ENCODE measurements at places on chromosomes 7 and 10.

- no peak overlapping the region for H3K27ac ChIP-seq
- DNase-seq = no peak
- H3K4me1 ChIP-seq = peaks cover 25% of the 10 kb centered on the region
- peaks cover 4% of the 10 kb centered on the region for H3K27me3 ChIP-seq
- no peaks in the 10 kb centered on the region for H3K36me3 ChIP-seq
Observed at GRCh38 chr10:31142026-31142425, 110.4 kb upstream of the ZNF438 start.

DNA sequence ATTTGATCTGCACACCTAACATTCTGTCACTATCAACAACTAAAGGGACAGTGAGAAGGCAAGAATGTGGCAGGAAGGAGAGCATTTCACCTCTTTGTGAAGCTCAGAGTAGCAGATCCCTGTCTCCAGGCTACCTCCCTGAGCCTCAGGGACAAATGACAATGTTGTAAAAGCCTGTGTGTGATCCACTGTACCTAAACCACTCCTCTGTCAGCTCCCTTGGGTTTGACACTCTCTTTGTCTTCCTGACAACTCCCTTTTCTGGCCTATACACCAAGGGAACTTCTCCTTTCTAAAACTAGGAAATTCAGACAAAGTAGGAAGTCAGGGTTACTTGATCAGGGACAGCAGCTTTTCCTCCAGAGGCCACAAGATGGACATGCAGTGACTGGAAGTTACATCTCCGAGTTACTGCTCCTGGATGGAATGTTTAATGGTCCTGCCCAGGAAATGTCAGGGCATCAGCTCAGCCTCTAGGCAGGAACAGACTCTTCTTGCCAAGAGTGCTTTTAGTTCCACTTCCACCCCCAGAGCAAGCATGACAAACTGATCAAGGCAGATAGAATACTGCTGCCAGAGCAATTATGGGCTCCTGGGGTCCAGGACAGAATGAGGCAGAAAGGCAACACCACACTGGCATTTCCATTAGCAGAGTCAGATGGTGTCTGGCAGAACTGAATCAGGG, 1014.5 kb upstream of the LRRTM3 start:
- no peak for DNase-seq
- H3K36me3 ChIP-seq = no peaks in the 10 kb centered on the region
- no peak overlapping the region for H3K4me3 ChIP-seq
- no peak overlapping the region for H3K27ac ChIP-seq
- H3K27me3 ChIP-seq = no peaks in the 10 kb centered on the region

DNA sequence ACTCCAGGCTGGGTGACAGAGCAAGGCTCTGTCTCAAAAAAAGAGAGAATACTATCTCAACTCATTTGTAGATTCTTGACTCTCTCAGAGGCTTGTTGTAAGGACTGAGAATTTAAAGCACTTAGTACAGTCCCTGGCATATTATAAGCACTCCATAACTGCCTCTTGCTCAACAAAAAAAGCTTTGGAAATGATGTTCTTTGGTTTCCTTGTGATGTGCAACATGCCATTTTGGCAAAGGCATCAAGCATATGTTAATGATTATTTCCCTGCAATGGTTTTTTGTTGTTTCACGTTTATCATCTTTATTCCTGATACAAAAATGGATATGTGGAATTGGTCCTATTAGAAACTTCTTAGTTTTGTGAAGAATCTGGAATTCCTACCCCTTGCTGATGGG, 15.7 kb downstream of the NOLC1 start:
- no peaks in the 10 kb centered on the region for H3K27me3 ChIP-seq
- DNase-seq = no peak
- H3K27ac ChIP-seq = no peak overlapping the region
- peaks cover 28% of the 10 kb centered on the region for H3K36me3 ChIP-seq
- H3K4me3 ChIP-seq = no peak overlapping the region
- peaks cover 10% of the 10 kb centered on the region for H3K4me1 ChIP-seq

- H3K4me1 ChIP-seq = peaks cover 73% of the 10 kb centered on the region
- no peak for DNase-seq
- peak overlapping the region; percentile 62 for H3K4me3 ChIP-seq
- H3K36me3 ChIP-seq = no peaks in the 10 kb centered on the region
Observed at GRCh38 chr10:6135039-6135438, 46.2 kb downstream of the RBM17 start.

GRCh38 chr7:220151-220841, 27.9 kb downstream of the FAM20C start:
- no peaks in the 10 kb centered on the region for H3K4me1 ChIP-seq
- no peak overlapping the region for H3K4me3 ChIP-seq
- no peaks in the 10 kb centered on the region for H3K27me3 ChIP-seq
- no peak overlapping the region for H3K27ac ChIP-seq

GRCh38 chr7:94423863-94424735, 29.4 kb downstream of the COL1A2 start:
- no peaks in the 10 kb centered on the region for H3K4me1 ChIP-seq
- H3K27me3 ChIP-seq = peaks cover 4% of the 10 kb centered on the region
- no peak overlapping the region for H3K27ac ChIP-seq
- H3K36me3 ChIP-seq = no peaks in the 10 kb centered on the region
- no peak overlapping the region for H3K4me3 ChIP-seq

- no peak for DNase-seq
- H3K4me3 ChIP-seq = no peak overlapping the region
- H3K36me3 ChIP-seq = peaks cover 28% of the 10 kb centered on the region
- peaks cover 5% of the 10 kb centered on the region for H3K4me1 ChIP-seq
- no peak overlapping the region for H3K27ac ChIP-seq
Observed at GRCh38 chr10:119357412-119358151, 150.2 kb downstream of the GRK5 start.

DNA sequence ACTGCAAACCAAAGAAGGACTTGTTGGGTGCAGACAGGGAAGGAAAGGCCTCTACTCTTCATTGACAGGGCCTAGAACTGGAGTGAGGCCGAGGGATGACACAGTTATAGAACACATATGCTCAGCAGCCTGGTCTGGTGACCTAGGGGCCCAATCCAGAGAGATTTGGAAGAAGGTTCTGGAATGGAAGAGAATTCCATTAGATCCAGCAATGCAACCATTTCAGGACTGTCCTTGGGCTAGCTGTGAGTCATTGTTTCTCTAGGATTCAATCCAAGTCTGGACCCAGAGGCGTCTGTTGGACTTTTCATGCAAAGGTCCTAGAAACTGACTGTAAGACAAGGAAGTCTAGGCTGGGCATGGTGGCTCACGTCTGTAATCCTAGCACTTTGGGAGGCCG, 59.2 kb downstream of the WIPF3 start:
- no peak overlapping the region for H3K27ac ChIP-seq
- no peak overlapping the region for H3K4me3 ChIP-seq
- peaks cover 6% of the 10 kb centered on the region for H3K27me3 ChIP-seq
- no peak for DNase-seq
- no peaks in the 10 kb centered on the region for H3K36me3 ChIP-seq

DNA sequence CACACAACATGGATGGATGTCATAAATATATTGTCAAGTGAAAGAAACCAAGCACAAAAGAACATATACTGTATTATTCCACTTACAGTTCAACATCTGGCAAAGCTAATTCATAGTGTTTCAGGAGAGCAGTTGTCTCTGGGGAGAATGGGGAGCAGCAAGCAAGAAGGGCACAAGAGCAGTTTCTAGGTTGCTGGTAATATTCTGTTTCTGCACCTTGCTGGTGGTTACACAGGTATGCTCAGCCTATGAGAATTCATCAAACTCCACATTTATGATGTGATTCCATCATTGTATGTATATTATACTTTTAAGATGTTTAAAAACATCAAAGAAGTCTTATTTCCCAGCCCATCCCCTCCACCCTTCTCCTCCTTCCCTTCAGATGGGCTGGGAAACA, 18.1 kb upstream of the PALS2 start:
- no peaks in the 10 kb centered on the region for H3K36me3 ChIP-seq
- no peak overlapping the region for H3K27ac ChIP-seq
- DNase-seq = no peak
- no peaks in the 10 kb centered on the region for H3K27me3 ChIP-seq
- H3K4me1 ChIP-seq = peaks cover 4% of the 10 kb centered on the region
- no peak overlapping the region for H3K4me3 ChIP-seq

- no peak overlapping the region for H3K4me3 ChIP-seq
- H3K27ac ChIP-seq = no peak overlapping the region
- H3K4me1 ChIP-seq = no peaks in the 10 kb centered on the region
- H3K36me3 ChIP-seq = no peaks in the 10 kb centered on the region
- DNase-seq = no peak
Observed at GRCh38 chr10:124232686-124233545, 139.5 kb upstream of the CHST15 start.

DNA sequence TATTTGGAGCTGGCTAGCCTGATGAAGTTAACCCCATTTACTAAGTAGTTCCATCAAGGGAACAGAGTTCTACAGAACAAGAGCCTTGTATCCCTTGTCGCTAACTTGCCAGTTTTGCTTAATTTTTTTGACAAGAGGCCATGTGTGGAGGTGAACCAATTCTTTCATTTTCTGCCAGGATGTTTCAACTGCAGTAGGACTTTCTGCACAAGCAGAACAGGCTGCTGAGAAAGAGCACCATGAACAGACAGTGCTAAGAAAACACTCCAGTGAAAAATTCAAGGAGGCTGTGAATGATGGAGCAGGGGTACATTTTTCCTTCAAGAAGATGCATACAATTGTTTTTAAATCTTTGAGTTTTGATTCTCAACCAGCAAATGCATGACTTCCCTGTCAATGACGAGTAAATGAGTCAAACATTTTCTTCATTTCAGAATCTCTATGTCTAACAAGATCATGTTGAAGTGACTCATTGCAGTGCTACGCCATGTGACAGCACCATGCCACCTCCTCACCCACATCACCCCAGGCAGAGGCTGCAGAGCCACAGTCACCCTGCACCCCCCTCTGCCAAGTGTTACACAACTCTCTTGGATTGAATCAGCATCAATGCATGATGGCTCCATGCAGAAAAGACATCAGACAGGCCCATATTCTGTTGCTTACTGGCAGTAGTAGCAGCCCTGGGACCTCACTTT, 193.1 kb downstream of the COBL start:
- no peaks in the 10 kb centered on the region for H3K36me3 ChIP-seq
- peaks cover 40% of the 10 kb centered on the region for H3K4me1 ChIP-seq
- peak overlapping the region; percentile 49 for H3K4me3 ChIP-seq
- peak overlapping the region; percentile 94 for H3K27ac ChIP-seq

GRCh38 chr7:103924184-103924583, 65.3 kb downstream of the RELN start:
- H3K4me1 ChIP-seq = no peaks in the 10 kb centered on the region
- no peak overlapping the region for H3K4me3 ChIP-seq
- peaks cover 5% of the 10 kb centered on the region for H3K27me3 ChIP-seq
- DNase-seq = no peak
- H3K27ac ChIP-seq = no peak overlapping the region

DNA sequence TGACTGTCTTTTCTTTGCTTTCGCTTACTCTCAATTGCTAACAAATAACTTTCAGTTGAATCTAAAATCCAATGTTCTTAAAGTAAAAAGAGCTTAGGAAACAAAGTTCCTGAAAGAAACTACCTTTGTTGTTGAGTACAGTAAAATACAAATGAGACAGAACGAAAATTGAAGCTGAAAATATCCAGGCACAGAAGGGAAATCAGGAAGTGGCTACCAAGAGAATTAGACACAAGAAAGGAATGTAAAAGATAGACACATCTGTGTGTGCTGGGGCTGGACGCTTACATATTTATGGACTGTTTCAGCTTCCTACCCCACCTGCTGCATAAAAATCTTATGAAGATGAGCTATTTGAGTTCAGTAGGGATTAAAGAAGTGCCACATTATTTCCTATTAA, 161.7 kb upstream of the PLXDC2 start:
- no peak for DNase-seq
- H3K27me3 ChIP-seq = no peaks in the 10 kb centered on the region
- no peaks in the 10 kb centered on the region for H3K36me3 ChIP-seq
- no peaks in the 10 kb centered on the region for H3K4me1 ChIP-seq

DNA sequence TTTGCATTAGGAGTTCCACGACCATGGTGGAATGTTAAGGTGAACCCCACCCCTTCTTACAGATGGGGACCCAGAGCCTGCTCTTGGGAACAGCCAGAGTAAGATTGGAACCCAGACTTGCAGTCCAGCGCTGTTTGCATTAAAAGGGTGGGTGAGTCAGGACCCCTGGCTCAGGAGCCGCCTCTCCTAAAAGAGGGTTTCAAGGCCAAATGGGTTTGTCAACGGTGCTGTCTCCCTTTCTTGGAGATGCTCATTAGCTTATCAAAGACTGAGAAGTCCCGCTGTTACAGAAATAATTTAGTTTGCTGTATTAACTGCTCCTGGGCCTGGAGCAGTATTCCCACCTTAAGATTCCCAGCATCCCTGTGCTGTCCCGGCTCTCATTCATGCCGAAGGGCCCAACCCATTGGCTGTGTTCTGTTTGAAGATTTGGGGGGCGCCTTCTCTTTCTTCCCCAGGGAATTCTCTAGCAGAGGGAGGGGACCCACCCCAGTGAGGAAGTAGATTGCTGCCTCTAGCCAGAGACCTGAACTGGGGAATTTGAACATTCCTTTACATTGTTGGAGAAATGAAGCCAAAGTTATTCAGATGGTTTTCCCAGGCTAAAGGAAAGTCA, 1.8 kb downstream of the MARVELD1 start:
- H3K4me3 ChIP-seq = peak overlapping the region; percentile 92
- peak overlapping the region; percentile 18 for H3K27ac ChIP-seq
- DNase-seq = no peak
- H3K4me1 ChIP-seq = peaks cover 14% of the 10 kb centered on the region
- H3K36me3 ChIP-seq = peaks cover 2% of the 10 kb centered on the region
- peaks cover 24% of the 10 kb centered on the region for H3K27me3 ChIP-seq

- no peaks in the 10 kb centered on the region for H3K4me1 ChIP-seq
- peaks cover 2% of the 10 kb centered on the region for H3K27me3 ChIP-seq
- DNase-seq = no peak
- no peak overlapping the region for H3K4me3 ChIP-seq
- no peaks in the 10 kb centered on the region for H3K36me3 ChIP-seq
Observed at GRCh38 chr10:126479280-126479895, 91.1 kb upstream of the ADAM12 start.

DNA sequence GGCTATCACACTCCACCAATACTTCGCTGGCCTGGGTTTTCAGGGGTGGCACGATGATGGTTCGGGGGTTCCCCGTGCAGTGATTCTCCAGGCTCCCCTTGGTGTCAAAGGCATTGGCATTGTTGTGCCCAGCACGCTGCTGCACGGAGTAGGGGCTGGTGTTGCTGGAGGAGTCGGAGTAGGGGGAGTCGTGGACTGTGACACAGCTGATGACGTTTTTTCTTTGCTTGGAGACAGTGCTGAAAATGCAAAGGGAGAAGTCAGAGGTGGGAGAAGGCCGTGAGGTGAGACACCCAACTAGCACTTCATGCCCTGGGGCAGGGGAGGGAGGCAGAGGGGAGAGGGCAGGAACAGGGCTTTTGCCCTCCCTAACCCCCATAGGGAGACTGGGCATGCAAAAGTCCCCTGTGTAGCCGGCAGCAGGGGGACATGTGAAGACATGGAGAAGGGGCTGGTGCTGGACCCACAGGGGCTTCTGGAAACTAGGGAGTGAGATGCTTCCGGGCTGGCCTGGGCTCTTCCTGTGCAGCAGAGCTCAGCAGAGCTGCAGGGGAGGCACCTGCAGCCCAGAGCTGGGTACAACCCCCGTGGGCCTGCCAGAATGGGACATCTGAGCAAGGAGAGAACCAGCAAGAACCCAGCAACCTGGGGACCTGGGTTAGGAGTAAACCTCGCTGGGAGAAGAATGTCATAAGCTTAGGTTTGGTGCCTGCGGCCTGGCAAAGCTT, 60.5 kb downstream of the CLEC2L start:
- H3K27me3 ChIP-seq = no peaks in the 10 kb centered on the region
- DNase-seq = peak; percentile 29
- H3K4me3 ChIP-seq = no peak overlapping the region
- H3K4me1 ChIP-seq = peaks cover 17% of the 10 kb centered on the region
- peaks cover 78% of the 10 kb centered on the region for H3K36me3 ChIP-seq

All from activated T-cell treated with anti-CD3 and anti-CD28 coated beads, Interleukin-2, amount 50 U/mL, for 24 hours (primary cell).